ENCODE measurements at places on chromosomes 1 and 21.
A peak's percentile ranks its signal among the peaks of the same experiment; 100 is the strongest.

DNA sequence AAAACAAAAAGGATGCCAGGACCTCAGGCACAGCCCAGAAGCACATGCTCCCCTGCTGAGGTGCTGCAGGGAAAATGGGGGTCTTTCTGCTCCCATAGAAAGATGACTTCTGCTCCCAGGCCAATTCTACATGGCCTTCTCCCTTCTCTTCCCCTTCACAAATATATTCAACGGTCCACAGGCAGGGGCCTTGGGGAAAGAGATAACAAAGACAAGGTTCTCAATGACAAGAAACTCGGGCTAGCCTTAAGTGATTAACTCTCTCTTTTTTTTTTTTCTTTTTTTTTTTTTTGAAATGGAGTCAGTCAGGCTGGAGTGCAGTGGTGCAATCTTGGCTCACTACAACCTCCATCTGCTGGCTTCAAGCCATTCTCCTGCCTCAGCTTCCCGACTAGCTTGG lies 54.2 kb downstream of the H3-3A start:
- DNase-seq: no peak

- no peak for DNase-seq
Observed at GRCh38 chr21:41547111-41547510, 39.2 kb upstream of the TMPRSS2 start.

- DNase-seq: no peak
Observed at GRCh38 chr1:57986432-57986831, 560.1 kb downstream of the OMA1 start.

- no peak for DNase-seq
Observed at GRCh38 chr1:232033285-232033684, 406.7 kb downstream of the DISC1 start.

- no peak for DNase-seq
Observed at GRCh38 chr21:44057960-44058651, 46.0 kb downstream of the TRAPPC10 start.

GRCh38 chr1:67171574-67171955 lies 5.3 kb downstream of the IL23R start:
- DNase-seq: no peak

- no peak for DNase-seq
Observed at GRCh38 chr1:117128323-117129079, 7.0 kb upstream of the TRIM45 start.

- no peak for DNase-seq
Observed at GRCh38 chr1:192660613-192661012, 24.7 kb downstream of the RGS13 start.

GRCh38 chr1:3550511-3551289 lies 60.6 kb downstream of the MEGF6 start:
- DNase-seq: no peak

GRCh38 chr1:86429835-86430234 lies 5.9 kb downstream of the CLCA2 start:
- no peak for DNase-seq

GRCh38 chr1:180428782-180429695 lies 73.3 kb downstream of the ACBD6 start:
- DNase-seq: no peak

DNA sequence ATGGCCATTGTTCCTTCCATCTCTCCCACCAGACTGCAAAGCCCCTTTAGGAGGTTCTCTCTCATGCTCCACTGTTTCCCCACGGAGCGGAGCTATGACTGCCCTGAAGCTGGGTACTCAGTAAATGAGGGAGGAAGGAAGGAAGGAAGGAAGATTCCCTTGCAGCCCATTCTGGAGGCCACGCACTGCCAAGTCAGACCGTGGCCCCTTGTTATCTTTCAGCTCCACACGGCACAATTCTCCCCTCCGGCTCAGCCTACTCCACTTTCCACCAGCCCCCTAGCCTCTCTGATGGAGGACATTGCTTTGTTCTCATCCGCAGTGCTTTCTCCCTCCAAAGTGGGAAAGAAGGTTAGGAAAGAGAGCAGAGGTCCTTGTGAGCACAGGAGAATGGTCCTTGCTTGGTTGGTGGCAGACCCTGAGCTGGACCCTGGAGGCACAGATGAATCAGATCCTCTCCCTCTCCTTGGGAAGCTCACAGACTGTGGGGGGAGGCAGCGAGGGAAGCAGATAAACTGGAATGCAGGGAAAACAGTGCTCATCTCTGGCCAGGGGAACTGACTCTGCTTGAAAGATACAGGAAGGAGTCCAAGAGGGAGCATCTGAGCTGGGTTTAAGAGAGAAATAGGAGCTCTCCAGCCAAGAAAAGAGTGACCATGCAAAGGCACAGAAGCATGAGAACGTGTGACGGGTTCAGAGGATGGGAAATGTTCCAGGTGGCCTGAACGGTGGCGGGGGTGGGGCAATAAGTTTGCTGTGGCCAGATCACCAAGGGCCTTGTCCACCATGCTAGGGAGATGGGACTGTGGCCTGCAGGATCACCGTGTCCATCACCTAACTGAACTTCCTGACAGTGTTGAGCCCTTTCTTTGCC lies 52.6 kb downstream of the GLIS1 start:
- no peak for DNase-seq

DNA sequence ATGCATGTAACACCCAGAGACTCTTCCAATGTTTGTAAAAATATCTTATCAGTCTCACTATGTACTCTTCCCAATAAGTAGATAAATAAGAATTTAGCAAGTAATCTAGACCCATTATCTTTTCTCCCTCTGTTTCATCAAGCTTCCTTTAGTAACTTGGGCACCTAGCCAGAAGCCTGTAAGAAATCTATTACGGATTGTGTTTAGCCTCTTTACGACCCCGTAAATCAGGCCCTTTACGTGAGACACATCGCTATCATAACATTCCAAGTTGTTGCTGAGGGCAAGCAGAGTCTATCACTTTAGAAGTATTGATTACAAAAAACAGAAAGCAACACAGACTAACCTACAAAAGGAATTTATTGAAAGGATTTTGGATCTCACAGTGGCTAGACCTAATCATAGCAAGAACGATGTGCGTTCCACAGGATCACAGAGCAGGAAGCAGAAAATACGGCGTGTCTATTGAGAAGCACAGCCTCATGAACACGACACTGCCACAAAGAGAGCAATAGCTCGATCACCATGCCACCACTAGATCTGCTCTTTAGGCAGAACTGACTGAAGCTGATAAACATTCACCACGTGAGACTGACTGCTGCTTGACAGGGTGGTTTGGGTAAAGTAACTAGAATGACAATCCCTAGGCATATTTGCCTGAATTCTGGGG lies 922.1 kb downstream of the AMY1C start:
- DNase-seq: no peak

GRCh38 chr21:33026443-33026858 lies 716 bp downstream of the OLIG2 start:
- no peak for DNase-seq

DNA sequence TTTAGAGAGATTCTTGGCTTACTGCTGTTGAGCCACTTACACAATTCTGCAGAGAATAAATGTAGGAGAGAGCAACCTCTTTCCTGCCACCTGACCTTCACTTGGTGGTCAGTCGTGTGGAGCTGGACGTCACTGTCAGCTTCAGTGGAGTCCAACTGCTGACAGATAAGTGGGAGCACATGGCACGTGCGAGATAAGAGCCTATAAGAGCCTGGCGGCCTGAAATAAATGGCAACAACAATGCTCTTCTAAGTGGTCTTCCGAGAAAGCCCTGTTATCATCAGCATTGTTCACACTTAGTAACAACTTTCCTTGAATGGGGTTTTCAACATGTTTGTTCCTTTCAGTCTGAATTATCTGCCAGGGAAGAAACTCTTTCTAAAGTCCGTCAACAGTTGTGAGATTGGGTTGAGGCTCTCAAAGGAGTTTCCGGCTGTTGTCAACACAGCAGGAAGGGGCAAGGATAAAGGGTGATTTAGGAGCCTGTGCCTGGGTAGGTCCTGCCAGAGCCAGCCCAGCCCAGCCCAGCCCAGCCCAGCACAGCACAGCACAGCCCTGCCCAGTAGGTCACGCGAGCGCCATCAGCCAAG lies 57.2 kb upstream of the RUNX1 start:
- DNase-seq: no peak

DNA sequence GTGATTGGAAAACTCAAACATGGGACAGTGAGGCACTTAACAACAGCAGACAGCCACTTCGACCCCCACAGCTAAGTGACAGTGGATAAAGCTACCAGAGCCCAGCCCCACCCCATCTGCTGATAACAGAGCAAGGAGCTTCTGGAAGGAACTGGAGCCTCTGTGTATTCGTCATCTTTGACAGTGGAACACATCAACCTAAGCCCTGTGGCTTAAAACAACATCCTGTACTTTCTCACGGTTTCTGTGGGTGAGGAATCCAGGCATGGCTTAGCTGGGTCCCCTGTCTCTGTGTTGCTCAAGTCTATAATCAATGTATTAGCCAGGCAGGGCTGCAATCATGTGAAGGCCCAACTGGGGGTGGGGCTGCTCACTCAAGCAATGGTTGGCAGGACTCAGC lies 18.4 kb upstream of the SIPA1L2 start:
- no peak for DNase-seq

DNA sequence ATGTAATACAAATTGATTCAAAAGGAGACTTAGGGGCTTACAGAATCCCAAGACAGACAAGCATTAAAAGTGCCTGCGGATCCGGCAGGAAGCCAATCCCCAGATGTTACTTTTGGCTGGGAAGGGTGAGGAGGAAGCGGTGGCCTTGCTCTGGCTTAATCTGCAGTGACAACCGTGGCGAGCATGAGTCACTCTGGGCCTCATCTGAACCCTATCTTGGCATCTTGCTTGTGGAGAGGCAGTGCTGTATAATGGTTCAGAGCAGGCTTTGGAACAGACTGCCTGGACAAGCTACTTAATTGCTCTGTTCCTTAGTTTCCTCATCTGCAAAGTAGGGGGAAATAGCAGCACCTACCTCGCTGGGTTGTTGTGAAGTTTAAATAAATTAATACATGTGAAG lies 74.1 kb downstream of the XCL2 start:
- DNase-seq: peak; percentile 63

DNA sequence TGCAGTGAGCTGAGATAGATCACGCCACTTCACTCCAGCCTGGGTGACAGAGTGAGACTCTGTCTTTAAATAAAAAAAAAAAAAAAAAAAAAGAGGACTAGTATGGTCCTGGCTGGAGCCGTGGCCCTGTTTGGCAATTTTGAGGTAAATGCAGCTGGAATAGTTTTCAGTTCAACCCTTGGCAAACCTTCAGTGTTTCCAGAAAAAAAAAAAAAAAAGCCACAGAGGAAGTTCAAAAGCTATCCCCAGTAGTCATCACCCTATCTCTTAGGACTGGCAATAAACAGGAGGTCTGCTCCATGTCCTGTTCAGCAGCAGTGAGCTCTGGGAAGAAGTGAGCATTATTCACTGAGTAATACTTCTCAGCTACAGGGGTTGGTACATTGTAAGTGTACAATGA lies 56.8 kb upstream of the ERRFI1 start:
- no peak for DNase-seq

DNA sequence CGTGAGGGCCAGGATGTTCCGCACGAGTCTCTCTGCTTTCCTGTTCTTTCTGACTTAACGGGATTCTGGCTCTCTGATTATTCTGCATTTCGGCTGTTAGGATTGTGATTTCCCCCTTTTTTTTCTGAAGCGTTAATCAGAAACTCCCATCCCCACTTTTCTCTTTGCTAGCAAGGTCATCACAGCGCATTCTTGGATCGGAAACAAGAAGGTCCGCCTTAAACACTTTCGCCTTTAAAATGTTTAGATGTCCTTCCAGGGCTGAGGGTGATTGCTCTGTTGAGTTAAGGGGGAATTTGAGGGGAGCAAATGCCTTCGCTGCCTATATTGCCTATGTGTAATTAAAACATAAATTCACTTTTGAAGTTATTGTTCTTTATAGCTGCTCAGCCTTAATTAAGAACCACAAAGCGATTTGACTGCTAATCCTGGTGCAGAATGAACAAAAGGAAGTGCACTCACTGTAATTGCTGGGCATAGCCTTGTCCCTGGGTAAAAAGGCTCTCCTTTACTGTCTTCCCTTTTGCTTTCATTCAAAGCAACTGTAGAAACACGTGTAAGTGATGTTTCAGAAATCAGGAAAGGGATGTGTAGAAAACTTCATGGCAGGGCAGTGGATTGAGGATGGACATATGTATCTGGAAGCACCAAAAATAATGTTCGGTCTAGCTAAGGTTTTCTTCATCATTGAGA lies 1.2 kb downstream of the LAMC1 start:
- no peak for DNase-seq

GRCh38 chr1:203026666-203027663 lies 674 bp downstream of the PPFIA4 start:
- no peak for DNase-seq

DNA sequence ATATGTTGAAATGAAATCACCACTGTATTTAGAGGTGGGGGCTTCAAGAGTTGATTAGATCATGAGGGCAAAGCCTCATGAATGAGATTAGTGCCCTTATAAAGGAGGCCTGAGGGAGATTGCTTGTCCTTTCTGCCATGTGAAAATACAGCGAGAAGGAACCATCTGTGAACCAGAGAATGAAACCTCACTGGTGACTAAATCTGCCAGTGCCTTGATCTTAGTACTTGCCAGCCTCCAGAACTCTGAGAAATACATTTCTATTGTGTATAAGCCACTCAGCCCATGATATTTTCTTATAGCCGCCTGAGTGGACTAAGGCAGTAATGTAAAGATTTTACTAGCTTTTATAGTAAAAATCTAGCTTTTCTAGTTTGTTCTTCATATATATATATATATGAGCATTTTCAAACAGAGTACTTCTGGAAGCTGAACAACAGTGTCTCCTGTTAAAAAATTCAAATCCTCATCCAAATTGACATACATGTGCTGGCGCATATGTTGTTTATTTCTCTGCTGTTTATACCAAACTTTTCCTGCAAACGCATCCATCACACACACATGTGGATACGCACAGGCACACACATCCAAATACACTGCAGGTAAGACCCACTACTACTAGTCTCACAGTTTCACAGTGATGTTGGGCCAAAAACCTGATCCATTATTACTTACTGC lies 213.1 kb downstream of the RGS7 start:
- no peak for DNase-seq

GRCh38 chr1:214954617-214954949 lies 128.0 kb upstream of the KCNK2 start:
- DNase-seq: no peak

- no peak for DNase-seq
Observed at GRCh38 chr21:43874085-43874805, 9.2 kb downstream of the AGPAT3 start.

DNA sequence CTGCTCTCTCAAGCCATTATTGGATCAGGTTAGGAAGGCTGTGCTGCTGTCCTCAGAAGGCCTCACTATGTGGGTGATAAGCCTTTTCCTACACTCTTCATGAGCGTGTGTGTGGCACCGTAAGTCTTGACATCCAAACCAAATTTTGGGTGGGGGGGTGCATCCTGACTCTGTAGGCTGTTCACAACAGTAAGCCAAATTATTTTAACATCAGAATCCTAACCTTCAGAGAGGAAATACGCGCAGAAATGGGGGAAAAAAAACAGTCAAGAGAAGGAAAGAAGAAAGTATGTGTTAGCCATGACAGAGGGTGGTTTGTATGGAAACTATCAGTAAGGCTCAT lies 21.0 kb downstream of the STPG1 start:
- no peak for DNase-seq

DNA sequence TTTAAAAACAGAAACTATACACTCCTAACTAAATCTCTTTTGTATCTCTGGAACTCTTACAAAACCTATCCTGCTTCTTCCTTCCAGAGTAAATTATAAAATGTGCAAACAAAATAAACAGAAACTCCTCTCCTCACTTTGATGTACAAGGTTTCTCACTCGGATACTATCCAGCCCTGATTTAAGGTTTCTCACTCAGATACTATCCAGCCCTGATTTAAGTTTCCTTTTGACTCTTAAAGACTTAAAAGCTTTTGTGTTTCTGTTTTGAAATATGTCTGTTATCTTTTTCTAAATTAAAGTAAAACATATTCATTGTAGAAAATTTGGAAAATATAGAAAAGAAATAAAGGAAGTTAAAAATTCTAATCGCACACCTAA lies 132.5 kb downstream of the CRB1 start:
- no peak for DNase-seq

GRCh38 chr1:15678578-15678977 lies 5.5 kb upstream of the PLEKHM2 start:
- DNase-seq: no peak

Data from left colon (tissue), 2 donors.